ENCODE measurements at places on chromosomes 2 and 18. TPM values are rescaled to one million over a fixed set of nuclear protein-coding genes. Genes with fewer than 3 reads are reported as not detected.

DNA sequence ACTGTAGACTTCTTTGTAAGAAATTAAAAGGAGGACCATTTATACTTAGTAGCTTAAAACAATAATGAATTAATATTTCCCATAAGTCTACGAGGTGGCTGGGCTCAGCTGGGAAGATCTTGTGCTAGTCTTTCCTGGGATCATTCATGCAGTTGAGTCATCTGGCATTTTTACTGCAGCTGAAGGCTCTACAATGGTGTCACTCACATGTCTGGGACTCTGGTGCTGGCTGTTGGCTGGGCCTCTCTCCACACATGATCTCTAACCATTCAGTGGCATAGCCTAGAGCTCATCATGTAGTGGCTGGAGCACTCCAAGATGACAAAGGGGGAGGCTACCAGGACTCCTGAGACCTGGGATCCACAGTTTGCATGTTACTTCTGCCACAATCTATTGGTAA lies 35.5 kb downstream of the CLASP1 start:
- DNase-seq, result no peak
- H3K27me3 ChIP-seq, result no peaks in the 10 kb centered on the region
- no peaks in the 10 kb centered on the region for H3K4me1 ChIP-seq
- no peak overlapping the region for H3K4me3 ChIP-seq
- no peaks in the 10 kb centered on the region for H3K36me3 ChIP-seq

The VSNL1 gene
- 6.3 TPM for total RNA-seq

The SLC38A11 gene
- total RNA-seq, result 1.7 TPM

- no peaks in the 10 kb centered on the region for H3K27me3 ChIP-seq
- DNase-seq, result peak; percentile 17
- H3K27ac ChIP-seq, result no peak overlapping the region
- H3K4me3 ChIP-seq, result no peak overlapping the region
- no peaks in the 10 kb centered on the region for H3K4me1 ChIP-seq
- H3K36me3 ChIP-seq, result no peaks in the 10 kb centered on the region
Measured at GRCh38 chr2:118968961-118969733, 27.2 kb downstream of the MARCO start.

The G6PC2 gene
- not detected for total RNA-seq

- no peak overlapping the region for H3K4me3 ChIP-seq
- no peak for DNase-seq
- H3K4me1 ChIP-seq, result no peaks in the 10 kb centered on the region
- no peak overlapping the region for H3K27ac ChIP-seq
Measured at GRCh38 chr2:151976945-151977353, 121.9 kb downstream of the CACNB4 start.

DNA sequence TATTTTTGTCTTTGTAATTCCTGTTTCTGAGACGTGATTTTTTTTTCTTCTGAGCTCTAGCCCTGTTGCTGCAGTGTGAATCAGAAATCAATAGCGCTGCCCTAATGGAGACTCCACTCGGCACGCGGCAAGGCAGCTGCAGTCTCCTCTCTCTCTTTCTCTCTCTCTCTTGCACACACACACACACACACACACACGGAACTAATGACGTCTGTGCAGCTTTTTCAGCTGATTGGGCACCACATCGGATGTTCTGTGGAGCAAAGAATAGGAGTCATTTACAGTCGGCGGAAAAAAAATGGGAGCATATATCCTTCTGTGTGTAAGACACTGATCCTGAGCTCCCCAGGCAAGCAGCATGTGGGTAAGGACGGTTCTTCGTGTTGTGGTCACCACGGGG lies 2.0 kb upstream of the MYT1L start:
- no peaks in the 10 kb centered on the region for H3K36me3 ChIP-seq
- DNase-seq, result no peak
- no peak overlapping the region for H3K4me3 ChIP-seq
- no peak overlapping the region for H3K27ac ChIP-seq

- H3K27me3 ChIP-seq, result no peaks in the 10 kb centered on the region
- H3K27ac ChIP-seq, result no peak overlapping the region
- DNase-seq, result no peak
- no peak overlapping the region for H3K4me3 ChIP-seq
- H3K4me1 ChIP-seq, result no peaks in the 10 kb centered on the region
Measured at GRCh38 chr2:439556-440402, 151.9 kb upstream of the ALKAL2 start.

DNA sequence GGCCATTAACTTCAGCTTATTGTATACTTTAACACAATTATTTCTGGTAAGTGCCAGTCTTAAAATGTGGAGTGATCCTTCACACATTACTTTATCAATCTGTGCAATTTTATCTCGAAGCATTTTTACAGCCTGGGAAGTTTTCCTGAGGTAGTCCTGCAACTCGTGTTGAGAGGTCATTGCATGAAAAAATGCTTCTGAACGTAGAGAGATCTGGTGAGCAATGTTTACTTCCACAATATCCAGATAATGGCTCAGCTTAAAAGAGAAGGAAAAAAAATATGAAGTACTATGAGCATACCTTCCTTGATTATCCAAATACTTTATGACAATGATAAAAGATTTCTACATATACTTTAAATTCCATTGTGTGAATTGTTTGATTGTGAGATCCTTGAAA lies 57.0 kb downstream of the VPS54 start:
- H3K27ac ChIP-seq, result no peak overlapping the region
- DNase-seq, result no peak
- H3K36me3 ChIP-seq, result peaks cover 19% of the 10 kb centered on the region
- H3K27me3 ChIP-seq, result no peaks in the 10 kb centered on the region
- H3K4me1 ChIP-seq, result no peaks in the 10 kb centered on the region

The MPP4 gene
- total RNA-seq, result not detected

The GAREM2 gene
- total RNA-seq, result 0.19 TPM

- H3K4me3 ChIP-seq, result no peak overlapping the region
- H3K27me3 ChIP-seq, result no peaks in the 10 kb centered on the region
- no peak overlapping the region for H3K27ac ChIP-seq
- DNase-seq, result peak; percentile 62
- peaks cover 9% of the 10 kb centered on the region for H3K4me1 ChIP-seq
- H3K36me3 ChIP-seq, result no peaks in the 10 kb centered on the region
Measured at GRCh38 chr2:21317131-21317530, 193.4 kb downstream of the TDRD15 start.

DNA sequence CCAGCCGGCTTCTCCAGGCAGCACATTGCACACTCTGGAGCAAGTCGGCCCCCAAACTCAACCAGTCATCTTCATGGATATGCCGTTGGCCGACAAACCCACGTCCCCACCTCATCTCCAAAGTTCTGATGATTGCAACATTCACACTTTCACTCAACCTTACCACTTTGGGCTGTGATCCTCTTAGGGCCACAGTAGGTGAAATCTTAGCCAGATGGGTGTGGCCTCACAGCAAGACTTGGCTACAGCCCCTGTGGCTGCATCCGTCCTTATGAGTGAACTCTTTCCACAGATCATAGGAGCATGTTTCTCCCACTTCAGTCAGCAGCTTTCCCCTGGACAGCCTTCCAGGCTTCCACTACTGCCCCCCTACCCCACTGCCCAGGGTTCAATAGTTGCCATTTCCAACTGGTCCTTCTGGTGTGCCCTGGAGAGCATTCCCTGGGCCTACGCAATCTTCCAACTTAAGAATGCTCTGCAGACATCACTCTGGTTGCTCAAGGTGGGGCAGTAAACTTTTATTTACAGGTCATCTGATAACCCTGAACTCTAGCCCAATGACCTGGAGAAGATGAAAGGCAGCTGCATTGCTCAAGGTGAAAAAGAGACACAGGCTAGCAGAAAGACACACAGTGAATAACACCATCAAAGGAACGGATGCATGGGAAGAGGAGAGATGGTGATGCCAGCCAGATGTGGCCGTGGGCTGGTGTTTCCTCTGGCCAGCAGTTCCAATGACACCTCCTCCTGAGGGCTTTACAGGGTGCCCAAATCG lies 34.5 kb downstream of the ARL4C start:
- no peaks in the 10 kb centered on the region for H3K4me1 ChIP-seq
- H3K27me3 ChIP-seq, result no peaks in the 10 kb centered on the region
- DNase-seq, result no peak
- H3K27ac ChIP-seq, result no peak overlapping the region

DNA sequence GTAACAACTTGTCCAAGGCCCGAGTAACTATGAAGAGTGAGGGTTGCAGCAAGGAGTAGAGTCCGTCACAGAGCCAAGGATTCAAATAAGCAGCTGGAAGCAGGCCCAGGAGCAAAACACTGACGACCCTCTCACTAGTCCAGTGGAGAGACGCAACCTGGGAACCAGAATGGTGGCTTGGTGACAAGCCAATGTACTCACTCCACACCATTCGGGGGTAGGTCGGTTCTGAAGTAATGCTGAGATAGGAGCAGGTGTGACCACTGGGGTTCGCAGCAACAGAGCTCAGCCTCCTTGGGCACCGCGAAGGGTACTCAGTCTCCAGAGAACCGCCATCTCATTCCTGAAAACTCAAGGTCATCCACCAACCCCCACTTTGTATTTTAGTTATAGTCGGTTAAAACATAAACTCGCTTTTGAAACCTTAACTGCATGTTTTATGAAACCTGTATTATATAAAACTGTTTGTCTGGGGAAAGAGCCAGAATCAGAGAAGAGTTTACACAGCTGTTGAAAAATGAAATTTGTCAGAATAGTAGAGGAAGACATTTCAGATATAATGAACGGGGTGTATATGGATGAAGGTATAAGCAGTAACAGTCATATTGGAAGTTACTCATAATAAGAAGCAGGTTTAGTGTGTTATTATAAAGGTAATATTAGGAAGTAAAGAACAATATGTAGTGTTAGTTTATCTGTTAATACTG lies 8.6 kb downstream of the ANKRD62 start:
- no peak overlapping the region for H3K27ac ChIP-seq
- no peak overlapping the region for H3K4me3 ChIP-seq
- no peak for DNase-seq
- no peaks in the 10 kb centered on the region for H3K27me3 ChIP-seq
- H3K36me3 ChIP-seq, result no peaks in the 10 kb centered on the region

GRCh38 chr2:46143429-46144132 lies 153.6 kb upstream of the EPAS1 start:
- no peaks in the 10 kb centered on the region for H3K27me3 ChIP-seq
- no peak overlapping the region for H3K27ac ChIP-seq
- H3K4me3 ChIP-seq, result no peak overlapping the region
- no peaks in the 10 kb centered on the region for H3K36me3 ChIP-seq
- H3K4me1 ChIP-seq, result peaks cover 7% of the 10 kb centered on the region

The SERPINE2 gene
- total RNA-seq, result 4.8 TPM

GRCh38 chr2:15941871-15942710 lies 1.7 kb downstream of the MYCN start:
- H3K27me3 ChIP-seq, result peaks cover 3% of the 10 kb centered on the region
- no peak for DNase-seq
- H3K4me3 ChIP-seq, result no peak overlapping the region
- H3K27ac ChIP-seq, result no peak overlapping the region
- peaks cover 22% of the 10 kb centered on the region for H3K4me1 ChIP-seq

DNA sequence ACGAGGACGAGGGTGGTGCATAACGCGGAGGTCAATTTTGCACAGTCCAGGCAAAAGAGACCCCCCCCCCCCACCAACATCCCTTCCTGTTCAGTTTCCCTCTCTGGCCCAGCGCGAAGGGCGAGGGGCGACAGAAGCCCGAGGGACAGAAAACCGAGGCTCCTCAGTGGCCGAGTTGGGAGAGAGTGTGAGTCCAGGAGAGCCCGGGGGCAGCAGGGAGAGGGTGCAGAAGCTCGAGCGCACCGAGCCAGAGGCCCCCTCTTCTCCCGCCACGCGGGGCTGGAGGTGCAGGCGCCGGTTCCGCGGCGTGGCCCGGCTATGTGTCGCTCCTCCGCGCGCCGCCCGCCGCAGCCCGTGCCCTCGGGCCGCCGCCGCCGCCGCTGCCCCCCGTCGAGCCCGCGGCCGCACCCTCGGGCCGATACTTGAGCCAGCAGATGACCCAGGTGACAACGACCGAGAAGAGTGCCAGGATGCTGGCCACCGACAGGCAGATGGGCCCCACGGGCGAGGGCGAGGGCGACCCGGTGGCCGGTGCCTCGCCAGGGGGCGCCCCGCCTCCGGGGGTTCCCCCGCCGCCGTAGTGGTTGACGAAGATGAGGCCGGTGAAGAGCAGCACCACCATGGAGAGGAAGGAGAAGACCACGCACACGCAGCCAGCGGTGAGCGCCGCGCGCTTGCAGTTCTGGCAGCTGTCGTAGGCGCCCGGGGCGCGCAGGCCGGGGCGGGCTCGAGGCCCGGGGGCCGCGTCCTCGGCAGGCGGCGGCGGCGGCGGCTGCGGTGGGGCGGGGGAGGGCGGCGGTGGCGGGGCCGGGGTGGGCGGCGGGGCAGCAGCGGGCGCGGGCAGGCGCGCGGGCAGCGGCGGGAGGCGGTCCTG lies 20.2 kb upstream of the PAX3 start:
- peaks cover 6% of the 10 kb centered on the region for H3K27me3 ChIP-seq
- peak overlapping the region; percentile 48 for H3K4me3 ChIP-seq
- peaks cover 20% of the 10 kb centered on the region for H3K4me1 ChIP-seq
- DNase-seq, result peak; percentile 33

DNA sequence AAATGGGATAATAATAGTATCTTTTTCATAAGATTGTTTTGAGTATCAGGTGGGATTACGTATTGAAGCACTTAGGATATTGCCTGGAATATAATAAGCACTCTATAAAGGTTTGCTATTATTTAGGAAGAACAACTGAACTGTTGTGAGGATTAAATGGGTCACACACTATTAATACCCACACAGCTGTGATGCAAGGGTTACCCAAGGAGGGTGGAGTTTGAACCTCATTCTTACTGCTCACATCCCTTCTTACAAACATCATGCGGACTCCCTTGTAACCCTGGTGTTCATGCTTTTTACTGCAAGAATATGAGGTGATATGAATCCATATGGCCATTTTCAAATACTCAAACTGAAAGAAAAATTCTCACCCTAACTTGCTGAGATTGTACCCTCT lies 113.5 kb downstream of the KCTD1 start:
- H3K27ac ChIP-seq, result no peak overlapping the region
- no peak overlapping the region for H3K4me3 ChIP-seq
- H3K27me3 ChIP-seq, result no peaks in the 10 kb centered on the region
- H3K36me3 ChIP-seq, result no peaks in the 10 kb centered on the region

DNA sequence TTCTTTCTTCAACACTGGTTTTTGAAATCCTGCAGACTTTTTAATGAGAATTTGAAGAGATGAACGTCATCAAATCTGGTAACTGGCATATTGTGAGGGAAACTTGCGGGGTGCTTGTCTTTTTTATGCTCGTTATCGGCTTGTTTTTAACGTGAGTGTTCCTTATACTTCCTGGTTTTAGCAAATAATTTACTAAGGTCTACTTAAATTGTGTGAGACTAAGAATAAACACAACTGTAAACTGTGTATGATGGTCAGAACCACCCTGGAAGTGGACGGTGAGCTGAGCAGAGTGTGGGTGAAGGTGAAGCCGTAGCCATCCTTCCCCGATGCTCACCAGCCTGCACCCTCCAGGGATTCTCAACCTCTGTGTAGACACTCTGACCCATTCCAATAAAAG lies 82.3 kb upstream of the CDC42EP3 start:
- H3K4me1 ChIP-seq, result no peaks in the 10 kb centered on the region
- no peak for DNase-seq
- no peaks in the 10 kb centered on the region for H3K36me3 ChIP-seq
- H3K27ac ChIP-seq, result no peak overlapping the region
- no peaks in the 10 kb centered on the region for H3K27me3 ChIP-seq
- H3K4me3 ChIP-seq, result no peak overlapping the region

GRCh38 chr2:20539776-20540586 lies 93.1 kb downstream of the RHOB start:
- H3K4me3 ChIP-seq, result peak overlapping the region; percentile 11
- peaks cover 55% of the 10 kb centered on the region for H3K4me1 ChIP-seq
- no peaks in the 10 kb centered on the region for H3K36me3 ChIP-seq

Data from liver (tissue), 10 donors.